ENCODE measurements at places on chromosomes 4 and X.

GRCh38 chrX:13511241-13511943 lies 58.0 kb upstream of the EGFL6 start:
- no peak for DNase-seq

DNA sequence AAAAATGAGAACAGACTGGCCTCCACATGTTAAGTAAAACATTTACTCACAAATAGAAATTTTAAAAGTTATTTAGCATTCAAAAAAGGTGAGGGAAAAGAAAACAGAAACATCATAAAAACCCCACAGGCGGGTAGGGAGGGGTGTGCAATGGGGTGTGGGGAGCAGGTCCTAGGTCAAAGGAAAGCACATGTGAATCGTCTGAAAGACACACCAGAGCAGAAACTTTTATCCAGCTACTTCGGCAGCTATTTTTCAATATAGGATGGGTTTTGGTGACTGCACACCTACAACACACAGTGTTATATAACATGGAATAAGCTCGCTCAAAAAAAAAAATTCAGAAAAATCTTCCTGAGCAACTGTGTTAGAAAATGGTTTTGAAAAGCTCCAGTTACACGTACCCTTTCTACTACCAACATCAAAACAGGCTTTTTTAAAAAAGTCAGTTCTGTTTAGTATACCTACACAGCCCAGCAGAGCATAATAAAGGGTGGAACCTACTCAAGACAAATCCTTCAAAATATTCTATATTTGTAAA lies 1.6 kb downstream of the OTUD4 start:
- no peak for DNase-seq

GRCh38 chrX:108732630-108733321 lies 3.6 kb downstream of the IRS4 start:
- no peak for DNase-seq

DNA sequence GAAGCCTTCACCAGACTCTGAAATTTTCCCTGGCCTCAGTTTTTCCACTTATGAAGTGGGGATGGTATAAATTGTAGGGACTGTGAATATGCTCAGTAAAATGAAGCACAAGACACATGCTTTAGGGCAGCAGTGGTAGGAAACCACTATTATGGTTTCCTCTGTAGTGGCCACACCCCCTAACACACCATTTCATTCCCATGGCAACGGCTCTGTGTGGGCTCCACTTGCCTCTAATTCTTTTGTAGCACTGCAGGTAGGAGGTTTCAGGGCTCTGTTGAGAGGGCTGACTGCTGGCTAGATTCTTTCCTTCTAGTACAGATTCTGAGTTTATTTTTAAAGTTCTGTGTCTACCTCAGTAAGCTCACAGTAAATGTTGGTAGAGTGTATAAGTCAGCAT lies 3.5 kb upstream of the VMA21 start:
- no peak for DNase-seq

GRCh38 chr4:236028-236427 lies 69.2 kb downstream of the ZNF732 start:
- no peak for DNase-seq

DNA sequence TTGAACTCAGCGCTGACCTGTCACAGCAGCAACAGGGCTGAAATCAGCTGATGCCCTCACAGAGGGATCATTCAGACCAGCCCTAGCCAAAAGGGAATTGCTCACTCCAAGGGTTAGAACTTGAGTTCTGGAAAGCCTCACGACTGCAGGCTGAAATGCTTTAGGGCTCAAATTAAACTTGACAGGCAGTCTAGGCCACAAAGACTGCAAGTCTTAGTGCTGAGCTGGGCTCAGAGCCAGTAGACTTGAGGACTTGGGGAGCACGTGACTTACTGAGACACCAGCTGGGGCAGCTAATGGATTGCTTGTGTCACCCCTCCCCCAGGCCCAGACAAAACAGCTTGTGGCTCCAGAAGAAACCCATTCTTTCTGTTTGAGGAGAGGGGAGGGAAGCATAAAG lies 119.0 kb upstream of the SLC6A14 start:
- no peak for DNase-seq

GRCh38 chr4:83110970-83111750 lies 3.4 kb downstream of the PLAC8 start:
- DNase-seq, result no peak

DNA sequence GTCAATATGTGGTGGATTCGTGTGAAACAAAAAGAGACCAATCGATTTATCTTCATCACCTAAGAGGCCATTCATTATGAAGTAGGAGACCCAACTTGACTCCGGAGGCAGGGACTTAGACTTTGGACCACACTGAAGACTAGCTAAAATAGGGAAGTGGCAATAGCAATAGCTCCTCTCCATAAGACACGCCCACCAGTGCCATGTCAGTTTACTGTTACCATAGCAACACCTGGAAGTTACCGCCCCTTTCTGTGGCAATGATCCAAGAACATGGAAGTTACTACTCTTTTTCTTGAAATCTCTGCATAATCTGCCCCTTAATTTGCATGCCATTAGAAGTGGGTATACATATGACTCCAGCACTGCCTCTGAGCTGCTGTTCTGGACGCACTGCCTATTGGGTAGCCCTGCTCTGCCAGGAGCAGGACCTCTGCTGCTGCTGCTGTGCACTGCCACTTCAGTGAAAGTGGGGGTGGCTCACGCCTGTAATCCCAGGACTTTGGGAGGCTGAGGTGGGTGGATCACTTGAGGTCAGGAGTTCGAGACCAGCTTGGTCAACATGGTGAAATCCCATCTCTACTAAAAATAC lies 163.2 kb downstream of the PRKX start:
- peak; percentile 6 for DNase-seq

DNA sequence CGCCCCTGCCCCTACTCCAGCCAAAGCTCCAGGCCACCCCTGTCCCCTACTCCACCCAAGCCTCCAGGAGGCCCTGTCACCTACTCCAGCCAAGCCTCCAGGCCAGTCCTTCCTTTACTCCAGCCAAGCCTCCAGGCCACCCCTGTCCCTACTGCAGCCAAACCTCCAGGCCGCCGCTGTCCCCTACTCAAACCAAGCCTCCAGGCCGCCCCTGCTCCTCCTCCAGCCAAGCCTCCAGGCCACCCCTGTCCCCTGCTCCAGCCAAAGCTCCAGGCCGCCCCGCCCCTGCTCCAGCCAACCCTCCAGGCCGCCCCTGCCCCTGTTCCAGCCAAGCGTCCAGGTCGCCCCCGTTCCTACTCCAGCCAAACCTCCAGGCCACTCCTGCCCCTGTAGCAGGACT lies 5.1 kb upstream of the ASMT start:
- DNase-seq, result no peak

DNA sequence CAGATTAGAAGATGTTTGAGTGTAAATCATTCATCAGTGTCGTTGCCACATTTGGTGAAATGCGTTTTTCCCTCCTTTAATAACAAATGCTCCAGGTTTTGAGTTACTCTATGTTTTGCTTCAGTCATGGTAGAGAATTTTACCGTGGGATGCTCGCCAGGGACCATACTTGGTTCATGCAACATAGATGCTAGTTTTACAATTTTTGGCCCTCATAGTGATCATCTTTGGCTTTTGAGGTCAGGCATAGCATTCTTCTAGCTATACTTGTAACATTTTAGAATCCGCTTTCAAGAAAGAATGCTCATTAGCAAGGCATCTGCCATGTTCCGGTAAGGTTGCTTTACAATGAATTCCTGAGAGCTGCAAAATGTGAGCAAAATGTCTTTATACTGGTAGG lies 147.2 kb downstream of the SPCS3 start:
- peak; percentile 41 for DNase-seq

DNA sequence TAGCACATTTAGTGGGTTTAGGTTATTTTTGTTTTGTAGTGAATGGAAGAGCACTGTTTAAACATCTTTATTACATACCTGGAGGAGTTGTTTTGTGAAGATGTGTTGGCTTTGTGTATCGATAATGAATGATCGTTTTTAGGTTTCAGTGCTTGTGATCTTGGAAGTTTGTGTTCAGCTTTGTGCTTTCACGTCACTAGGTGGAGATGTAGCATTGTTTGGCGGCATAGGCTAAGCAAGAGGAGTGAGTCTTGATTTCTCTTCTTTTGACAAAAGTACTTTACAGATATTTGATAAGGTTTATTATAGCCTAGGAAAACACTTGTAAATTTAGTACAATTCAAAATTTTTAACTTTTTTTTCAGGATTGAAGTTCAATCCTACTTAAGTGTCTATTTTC lies 50.4 kb downstream of the PDK3 start:
- no peak for DNase-seq

- no peak for DNase-seq
Measured at GRCh38 chr4:125734504-125734903, 419.7 kb downstream of the FAT4 start.

DNA sequence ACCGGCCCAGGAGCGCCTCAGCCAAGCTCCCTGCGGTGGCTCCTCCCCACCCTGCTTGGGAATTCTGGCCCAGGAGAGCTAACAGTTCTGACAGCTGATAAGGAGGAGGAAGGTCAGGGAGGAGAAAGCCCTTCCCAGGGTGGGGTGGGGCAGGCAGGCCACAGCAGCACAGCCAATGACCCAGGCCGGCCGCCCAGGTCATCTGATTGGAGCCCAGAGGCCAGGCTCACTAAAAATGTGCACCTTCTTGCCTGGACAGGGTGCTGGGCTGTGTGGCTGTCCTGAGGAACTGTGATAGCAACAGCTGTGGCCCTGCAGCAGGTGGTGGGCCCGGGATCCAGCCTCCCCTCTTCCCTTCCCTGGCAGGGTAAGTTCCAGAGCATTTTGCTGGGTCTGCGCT lies 17.2 kb upstream of the SH3TC1 start:
- no peak for DNase-seq

GRCh38 chr4:168408620-168409019 lies 71.7 kb downstream of the DDX60L start:
- peak; percentile 76 for DNase-seq

DNA sequence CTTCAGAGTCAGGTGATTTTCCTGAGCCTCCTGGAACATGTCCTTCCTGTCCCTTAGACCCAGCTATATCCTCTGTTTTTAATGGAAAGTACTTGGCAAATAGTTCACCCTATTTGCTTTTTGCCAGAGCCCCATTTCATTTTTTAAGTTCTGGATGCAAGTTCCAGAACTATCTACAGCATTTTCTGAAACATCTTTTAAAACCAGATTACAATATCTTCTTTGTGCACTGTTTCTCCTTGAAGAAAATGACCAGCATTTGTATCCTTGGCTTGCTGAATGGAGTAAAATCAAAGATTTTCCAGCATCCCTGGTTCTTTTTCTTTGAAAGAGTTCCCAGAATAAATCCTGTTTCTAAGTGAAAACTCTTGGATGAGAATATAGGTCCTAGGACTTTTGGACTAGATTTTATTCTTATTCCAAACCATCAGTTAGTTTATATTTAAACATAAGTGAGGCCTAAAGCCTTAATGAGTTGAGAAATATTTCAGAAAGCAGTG lies 224.3 kb downstream of the ANK2 start:
- DNase-seq, result no peak

DNA sequence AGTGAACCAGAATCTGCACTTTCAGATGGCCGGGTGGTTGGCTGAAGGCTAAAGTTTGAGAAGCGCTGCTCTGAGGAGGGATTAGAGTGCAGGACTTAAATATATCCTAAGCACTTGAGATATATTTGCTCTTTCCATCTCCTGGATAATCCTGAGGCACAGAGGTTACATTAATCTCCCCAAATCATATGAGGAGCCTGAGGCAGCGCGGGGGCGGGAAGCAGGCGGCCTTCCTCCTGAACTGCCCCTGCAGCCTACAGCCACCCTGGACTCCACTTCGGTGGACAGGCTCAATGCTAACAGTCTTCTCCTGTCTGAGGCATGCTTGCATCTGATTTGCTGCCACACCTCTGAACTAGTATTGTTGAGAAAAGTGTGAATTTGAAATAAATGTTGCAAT lies 72.5 kb downstream of the AFAP1 start:
- no peak for DNase-seq

DNA sequence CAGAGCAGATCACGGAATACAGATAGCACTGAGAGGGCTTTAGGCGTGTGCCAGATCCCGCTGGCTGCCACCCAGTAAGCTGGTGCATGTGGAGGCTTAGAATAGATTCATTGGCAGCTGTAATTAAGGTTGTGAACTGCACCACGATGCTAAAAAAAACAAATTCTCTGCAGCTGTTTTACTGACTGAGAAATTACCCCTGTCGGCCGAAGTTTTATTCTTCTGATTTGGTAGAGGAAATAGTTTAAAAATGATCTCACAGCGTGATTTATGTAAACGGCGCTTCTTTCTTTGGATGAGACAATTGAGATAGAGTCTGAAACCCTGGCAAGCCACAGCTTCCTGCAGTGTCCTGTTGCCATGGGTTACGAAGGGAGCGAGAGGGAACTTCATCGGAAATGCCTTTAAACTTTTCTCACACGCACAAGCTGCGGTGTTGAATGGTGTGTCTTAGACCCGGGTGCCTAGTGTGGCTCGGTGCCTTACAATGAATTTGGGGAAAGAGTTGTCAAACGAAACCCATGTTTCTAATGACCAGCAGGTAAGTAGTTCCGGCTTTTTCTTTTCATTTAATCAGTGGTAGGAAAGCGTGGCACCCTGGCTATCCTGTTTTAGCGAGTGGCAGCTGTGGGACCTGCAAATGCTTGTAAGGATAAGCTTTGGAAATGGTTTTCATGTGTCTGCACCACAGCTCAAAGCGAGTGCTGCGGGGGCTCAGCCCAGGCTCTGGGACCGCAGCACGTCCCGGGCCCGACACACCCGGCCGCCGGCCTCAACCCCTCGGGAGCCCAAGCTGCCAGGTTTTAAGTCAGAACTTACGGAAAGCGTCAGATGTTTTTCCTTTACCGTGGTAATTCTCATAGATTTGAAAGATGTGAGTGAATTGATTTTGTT lies 71.7 kb upstream of the HGFAC start:
- DNase-seq, result peak; percentile 91

DNA sequence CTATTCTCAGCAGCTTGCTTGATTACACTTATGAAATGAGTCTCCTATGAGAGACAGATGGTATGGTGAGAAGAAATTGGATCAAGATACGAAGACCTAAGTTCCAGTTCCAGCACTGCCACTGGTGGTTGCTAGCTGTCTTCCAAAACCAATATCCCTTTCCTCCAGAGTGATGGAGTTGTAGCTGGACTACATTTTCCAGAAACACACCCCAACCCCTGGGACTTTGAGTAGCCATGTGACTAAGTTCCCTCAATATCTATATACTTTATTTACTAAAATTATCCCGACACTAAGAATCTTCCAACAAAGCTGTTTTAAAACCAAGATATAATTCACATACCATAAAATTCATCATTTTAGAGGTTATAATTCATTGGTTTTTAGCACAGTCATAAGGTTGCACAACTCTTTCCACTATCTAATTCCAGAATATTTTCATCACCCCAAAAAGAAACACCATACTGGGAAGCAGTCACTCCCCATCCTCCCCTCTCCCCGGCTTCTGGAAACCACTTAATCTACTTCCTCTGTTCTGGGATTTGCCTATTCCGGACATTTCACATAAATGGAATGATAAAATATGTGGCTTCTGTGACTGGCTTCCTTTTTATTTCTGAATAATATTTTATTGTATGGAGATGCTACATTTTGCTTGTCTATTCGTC lies 118.0 kb downstream of the MANBA start:
- DNase-seq, result no peak

DNA sequence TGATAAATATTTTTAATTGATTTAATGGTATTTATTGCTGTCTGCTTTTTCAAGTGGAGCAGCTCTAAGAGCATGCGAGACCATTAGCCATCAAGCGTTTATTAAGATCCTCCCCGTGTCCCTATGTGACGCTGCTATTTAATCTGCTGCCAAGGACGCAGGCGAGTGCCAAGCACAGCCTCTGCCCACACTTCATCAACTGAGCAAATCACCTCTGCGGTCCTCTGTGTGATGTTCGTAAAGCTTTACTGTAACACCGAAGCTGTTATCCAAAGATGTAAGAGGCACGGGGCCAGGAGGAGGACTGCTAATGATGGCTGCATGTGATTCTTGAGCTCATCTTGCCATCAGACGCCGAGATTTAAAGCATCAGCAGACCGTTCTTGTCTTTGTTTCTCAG lies 79.5 kb downstream of the STOX2 start:
- DNase-seq, result no peak

- DNase-seq, result no peak
Measured at GRCh38 chrX:72624194-72624593, 51.6 kb upstream of the HDAC8 start.

Data from AG20443 (cell line).